CD8-positive, alpha-beta T cell (primary cell): ENCODE measurements at places on chromosomes 3 and 15. TPM values are rescaled to one million over a fixed set of nuclear protein-coding genes. Genes with fewer than 3 reads are reported as not detected.

GRCh38 chr3:58612830-58613229 is 35.6 kb upstream of the FAM107A start:
- DNase-seq: no peak

The CCDC51 gene
- total RNA-seq: 4.7 TPM

DNA sequence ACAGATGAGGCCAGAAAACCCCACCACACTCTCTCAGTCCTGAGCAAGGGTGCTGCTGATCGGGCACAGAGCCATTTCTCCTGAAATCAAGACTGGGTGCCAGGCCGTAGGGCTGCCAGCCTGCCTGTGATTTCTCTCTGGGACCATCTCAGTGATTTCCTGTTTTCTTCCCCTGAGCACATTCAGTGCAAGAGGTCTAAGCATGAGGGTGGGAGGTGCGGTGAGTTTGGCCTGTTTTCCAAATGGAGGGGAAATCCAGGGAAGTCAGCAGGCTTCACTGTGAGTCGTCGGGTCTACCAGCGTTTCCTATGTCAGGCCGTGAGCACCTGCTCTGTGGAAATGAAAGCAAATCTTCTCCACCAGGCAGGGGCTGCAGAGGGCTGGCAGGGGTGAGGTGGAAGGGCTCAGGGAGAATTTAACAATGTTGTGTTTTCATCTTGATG is 82.3 kb downstream of the ST6GAL1 start:
- DNase-seq: peak; percentile 63

The EPHB3 gene
- total RNA-seq: not detected

DNA sequence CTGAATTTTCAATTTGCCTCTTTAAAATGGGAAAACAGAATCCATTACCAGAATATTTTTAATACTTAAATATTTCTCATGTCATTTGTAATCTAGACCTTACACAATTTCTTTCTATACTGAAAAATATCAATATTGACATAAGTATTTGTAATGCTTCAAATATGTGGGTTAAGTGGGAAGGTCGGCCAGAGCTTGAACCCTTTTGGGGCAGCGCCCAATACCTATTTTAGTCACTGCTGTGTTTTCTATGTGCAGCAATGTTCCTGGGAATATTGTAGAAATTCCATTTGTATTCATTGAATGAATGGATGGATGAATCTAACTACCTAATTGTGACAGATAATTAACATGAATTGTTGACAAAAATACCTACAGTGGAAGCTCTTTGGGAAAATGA is 459.7 kb upstream of the ZNF717 start:
- DNase-seq: no peak

The SLC9A9 gene
- total RNA-seq: 6.8 TPM

- no peak for DNase-seq
Observed at GRCh38 chr3:49151610-49152009, 14.5 kb downstream of the CCDC71 start.

The COL7A1 gene
- 1.2 TPM for total RNA-seq

The SCN11A gene
- 0.08 TPM for total RNA-seq

DNA sequence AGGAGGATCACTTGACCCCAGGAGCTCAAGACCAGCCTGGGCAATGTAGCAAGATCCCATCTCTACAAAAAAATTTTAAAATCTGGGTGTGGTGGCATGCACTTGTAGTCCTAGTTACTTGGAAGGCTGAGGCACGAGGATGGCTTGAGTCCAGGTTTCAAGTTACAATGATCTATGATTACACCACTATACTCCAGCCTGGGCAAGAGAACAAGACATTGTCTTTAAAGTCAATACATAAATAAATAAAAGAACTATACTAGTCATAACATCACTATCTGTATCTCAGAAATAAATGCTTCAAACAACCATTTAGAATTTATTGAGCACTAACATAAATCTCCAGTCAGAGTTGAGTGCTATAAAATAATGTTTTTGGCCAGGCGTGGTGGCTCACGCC is 8.5 kb upstream of the PHLDB2 start:
- DNase-seq: no peak
